ENCODE measurements at places on chromosomes 5 and 9.

DNA sequence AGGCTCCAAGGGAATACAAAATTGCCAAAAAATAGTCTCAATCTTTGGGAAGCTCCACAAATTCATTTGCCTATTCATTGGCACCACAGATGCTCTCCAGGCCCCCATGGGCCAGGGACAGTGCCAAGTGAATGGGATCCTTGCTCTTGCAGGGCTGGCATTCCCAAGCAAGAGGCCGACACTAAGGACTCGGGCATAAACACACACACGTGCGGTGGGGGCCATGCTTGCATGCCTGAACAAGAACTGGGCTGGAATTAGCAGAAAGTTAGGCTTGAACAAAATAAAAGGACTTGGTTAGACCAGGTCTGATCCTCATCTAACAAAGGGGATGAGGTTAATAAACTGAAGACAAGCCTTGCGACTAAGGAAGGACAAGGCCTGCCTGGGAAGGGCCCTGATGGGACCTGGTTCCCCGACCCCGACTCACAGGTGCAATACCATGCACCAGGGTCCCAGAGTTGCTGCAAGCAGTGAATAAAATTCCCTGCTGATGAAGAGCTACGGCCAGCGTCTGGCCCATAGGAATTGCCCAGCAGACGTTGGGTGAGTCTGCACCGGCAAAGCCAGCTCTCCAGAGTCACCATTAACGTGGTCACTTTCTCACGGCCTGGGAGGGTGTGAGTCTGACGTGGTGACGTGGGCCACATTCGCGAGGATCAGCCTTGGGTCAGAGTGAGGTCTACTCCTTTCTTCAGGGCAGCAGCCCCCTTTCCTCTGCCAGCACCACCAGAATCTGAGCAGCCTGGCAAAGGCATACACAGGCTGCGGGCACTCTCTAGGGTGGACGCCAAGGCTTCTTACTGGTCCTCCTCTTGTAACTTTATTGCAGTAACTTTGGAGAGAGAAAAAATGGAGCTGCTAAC, 77.4 kb upstream of the FCN1 start:
- no peak for DNase-seq

- DNase-seq: no peak
These were observed 355.5 kb downstream of the ARRDC3 start for GRCh38 chr5:91027405-91028139.

DNA sequence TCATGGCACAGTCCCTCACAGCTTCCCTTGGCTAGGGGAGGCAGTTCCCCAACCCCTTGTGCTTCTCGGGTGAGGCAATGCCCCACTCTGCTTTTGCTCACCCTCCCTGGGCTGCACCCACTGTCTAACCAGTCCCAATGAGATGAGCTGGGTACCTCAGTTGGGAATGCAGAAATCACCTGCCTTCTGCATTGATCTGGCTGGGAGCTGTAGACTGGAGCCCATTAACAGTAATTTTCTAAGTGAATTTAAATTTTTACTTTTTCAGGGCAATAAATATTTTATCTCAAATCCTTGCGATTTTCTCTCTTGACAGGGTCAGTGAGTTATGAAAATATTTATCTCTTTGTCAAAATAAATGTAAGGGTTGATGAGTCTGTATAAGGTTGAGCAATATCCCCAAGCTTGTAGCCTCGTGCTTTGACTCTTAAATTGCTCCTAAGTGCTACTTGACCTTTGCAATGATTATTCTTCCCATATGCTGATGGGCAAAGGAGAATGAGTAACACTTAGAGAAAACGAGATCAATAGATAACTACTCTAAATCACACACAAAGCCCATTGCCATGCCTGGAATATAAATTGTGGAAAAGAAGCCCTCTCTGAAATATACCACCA, 82.1 kb upstream of the MOCS2 start:
- no peak for DNase-seq

DNA sequence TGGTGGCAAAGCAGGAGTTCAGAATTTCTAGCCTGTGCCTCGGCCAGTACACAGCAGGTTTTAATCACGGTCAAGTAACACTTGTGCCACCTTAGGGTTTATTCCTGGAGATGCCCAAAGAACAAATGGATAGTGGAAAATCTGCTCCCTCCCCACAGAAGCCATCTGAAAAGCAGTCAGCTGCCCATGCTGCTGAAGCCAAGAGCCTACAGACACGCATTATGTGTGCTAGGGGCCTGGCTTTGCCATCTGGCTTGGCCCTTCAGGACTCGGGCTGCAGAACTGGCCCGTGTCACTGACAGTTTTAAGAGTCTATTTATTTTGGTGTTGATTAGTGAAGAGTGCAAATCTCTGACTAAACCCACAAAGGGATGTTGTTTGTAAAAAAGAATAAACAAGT, 11.1 kb downstream of the ARSB start:
- no peak for DNase-seq

DNA sequence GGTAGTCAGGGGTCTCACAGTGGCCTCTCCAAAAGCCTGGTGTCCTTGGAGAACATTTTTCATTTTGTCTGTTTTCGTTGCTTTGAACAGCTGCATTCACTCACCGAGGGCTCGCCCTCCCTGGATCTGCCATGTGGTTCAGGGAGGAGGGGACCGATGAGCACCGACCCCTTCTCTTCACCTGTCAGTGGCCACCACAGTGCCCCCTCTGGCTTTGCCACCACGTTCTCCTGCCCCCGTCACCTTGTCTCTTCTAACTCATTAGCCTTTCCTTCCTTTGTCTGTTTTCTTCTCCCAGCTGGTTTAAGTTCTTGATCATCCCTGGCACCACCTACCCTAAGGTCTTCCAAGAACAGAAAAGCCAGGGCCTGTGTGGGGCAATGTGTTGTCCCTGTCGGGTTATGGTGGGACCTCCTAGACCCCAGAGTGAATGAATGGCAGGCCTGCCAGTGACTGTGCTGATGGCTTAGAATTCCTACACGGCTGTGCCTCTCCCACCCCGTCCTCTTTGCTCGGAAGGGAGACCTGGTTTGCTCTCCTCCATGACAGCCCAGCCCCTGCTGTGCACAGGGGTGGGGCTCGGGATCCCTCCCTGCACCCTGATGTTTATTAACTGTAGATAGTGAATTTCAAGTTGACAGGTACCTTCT, 90.0 kb downstream of the ANKRD33B start:
- no peak for DNase-seq

DNA sequence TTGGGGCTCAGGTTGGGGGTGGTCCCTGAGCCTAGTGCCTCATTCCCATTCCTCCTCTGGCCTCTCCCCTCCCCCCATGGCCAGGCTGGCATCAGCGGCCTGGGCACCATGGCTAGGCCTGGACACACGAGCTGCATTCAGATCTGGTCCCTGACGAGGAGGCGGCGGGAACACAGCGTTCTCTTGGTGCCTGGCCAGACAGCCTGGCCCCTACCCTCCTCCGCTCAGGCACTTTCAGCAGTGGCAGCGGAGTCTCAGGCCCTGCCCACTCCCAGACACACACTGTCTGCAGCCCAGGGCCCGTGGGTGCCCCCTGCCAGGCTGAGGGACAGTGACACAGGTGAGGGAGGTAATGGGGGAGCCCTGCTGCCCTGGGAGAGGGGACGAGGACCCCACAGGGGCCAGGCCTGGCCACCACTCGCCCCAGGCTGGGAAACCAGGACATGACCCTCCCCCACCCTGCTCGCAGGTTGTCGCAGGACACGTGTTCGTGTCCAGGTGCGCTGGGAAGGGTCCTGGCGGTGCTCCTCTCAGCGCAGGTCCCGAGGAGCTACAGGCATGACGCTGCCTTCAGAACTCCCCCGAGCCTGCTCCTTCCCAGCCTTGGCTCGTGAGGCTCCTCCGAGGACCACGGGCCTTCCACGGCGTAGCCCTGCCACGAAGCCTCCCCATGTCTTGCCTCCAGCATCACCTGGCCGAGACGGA, 19.9 kb upstream of the UBAC1 start:
- no peak for DNase-seq

DNA sequence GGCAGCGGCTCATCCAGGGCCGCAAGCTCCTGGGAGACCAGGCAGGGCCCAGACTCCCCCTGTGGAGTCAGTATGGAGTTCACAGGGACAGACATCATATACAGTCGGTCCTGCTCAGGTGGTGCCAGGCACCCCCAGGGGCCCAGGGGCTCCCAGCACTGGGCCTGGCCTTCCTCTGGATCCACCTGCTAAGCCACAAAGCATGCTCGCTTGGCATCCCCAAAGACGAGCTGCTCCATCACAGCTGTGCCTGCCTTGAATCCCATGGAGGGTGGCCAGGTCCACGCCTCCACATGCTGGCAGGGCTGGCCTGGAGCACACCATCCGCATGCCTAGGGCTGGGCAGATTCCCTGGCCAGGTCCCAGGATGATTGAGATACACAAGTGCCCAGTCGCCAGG, 4.6 kb downstream of the BICD2 start:
- DNase-seq: no peak
